D721Med (cell line): ENCODE measurements at places on chromosomes 2 and 18.

DNA sequence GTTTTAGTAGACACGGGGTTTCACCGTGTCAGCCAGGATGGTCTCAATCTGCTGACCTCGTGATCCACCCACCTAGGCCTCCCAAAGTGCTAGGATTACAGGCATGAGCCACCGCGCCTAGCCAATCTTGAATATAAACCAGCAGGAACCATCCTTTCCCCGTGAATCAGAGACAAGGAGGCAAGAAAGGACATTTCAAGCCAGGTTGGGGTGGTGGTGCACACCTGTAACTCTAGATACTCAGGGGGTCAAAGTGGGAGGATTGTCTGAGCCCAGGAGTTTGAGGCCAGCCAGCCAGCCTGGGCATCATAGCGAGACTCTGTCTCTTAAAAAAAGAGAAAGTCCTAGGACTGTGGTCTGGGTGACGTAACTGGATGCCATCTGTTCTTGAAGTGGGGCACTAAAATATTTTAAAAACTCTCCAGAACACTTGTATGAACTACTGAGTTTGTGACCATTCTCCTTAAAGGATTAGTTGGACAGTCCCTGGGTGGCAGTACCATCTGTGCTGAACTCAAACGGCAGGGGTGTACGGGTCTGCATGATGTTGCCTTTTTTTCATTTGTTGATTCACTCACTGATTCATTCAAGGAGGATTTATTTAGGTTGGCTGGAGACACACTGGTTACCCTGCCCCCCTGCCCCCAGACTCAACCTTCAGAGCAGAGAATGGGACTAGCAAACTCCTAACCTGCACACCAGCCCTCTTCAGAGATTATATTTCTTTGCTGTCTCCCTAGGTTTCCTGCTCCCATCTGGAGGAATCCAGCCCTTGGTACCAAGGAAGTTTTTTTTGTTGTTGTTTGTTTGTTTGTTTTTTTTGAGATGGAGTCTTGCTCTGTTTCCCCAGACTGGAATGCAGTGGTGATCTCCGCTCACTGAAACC lies 2.9 kb upstream of the TLX2 start:
- no peak for DNase-seq

DNA sequence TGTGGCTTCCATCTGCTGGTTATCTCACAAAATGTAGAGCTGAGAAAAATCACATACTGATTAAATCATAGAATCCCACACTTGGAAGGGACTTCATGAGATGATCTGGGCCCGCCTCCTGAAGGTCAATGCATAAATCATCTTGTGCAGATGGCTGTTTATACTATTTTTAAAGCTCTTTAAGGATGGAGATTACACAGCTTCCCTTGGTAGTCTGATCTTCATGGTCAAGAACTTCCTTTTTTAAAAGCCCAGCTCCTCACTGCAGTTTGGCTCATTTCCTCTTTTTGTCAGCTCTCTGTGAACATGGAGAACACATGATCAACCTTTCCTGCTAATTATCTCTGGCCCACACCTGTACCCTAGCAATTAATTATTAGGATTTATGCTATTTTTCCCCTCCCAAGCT lies 25.9 kb downstream of the GCG start:
- DNase-seq: no peak

GRCh38 chr2:200860092-200860795 lies 4.2 kb downstream of the CLK1 start:
- DNase-seq: no peak

GRCh38 chr2:190880378-190881083 lies at the start of gene GLS:
TSS of gene GLS (plus strand) at chr2:190880821. CDS start at chr2:190881085, 264 bp downstream.
- peak; percentile 92 for DNase-seq

DNA sequence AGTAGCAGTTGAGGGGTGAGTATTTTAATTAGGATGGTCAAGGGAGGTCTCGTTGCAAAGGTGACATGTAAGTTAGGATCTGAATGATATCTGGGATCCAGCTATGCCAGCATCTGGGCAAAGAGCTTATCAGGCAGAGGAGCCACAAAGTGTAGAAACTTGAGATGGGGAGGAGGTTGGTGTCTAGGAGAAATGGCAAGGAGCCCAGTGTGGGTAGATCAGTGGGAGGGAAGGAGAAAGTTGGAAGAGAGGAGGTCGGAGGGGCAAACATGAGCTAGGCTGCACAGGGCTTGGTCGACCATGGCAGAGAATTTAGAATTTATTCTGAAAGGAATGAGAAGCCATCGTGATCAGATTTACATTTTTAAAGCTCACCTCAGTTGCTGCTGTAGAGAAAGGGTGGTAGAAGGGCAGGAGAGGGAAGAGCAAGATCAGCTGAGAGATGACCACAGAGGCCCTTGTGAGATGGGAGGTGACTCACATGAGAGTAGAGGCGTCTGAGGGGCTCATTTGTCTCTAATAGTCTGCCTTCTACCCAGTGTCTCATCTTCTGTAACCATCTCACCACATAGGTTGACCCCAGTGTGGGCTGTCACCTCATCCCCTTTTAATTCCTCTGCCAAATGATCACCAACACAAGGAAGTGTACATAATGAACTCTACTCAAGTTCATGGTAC lies 170.0 kb downstream of the ETAA1 start:
- no peak for DNase-seq

- no peak for DNase-seq
Observed at GRCh38 chr2:1626271-1626681, 118.0 kb downstream of the PXDN start.

GRCh38 chr2:135510577-135510976 lies 20.4 kb downstream of the ZRANB3 start:
- DNase-seq: no peak

GRCh38 chr2:241142063-241142462 lies 7.2 kb downstream of the PASK start:
- DNase-seq: no peak

- no peak for DNase-seq
Observed at GRCh38 chr2:143431316-143431715, 302.1 kb downstream of the ARHGAP15 start.
